NCI-H526 (cell line): ENCODE measurements at places on chromosomes 7 and 10.

GRCh38 chr10:43160921-43161255, 22.6 kb downstream of the CSGALNACT2 start:
- DNase-seq = no peak

DNA sequence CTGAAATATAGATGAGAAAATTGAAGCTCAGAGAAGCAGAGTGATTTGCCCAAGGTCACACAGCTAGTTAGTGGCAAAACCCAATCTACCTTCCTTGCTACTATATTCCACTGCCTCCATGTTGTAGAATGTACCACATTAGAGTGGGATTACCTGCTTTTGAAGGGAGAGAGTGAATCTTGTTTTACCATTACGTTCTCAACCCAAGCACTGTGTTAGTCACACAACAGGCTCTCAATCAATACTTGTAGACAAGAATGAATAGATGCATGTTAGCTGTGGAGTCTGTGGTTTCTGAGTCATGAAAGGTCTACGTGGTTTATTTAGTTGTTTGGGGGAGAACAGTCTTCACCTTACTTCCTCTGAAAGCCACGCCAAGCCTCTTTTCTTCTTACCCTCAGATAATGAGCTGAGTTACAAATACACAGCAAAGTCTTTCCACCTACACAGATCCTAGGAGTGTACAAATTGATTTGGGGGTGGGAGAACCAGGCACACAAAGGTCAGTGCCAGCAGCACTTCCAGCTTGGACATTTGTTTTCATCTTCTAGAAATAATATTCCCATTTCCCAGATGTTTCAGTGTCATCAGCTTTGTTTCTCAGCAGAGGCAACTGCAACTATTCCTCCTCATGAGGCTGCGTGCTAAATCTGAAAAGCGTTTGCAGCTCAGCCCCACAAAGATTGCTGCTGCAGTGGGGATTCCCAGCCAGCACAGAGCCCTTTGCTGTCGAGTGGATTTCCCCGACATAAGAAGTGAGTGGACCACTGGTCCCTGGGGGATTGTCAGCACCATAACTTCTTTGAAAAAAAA, 71.5 kb upstream of the ADO start:
- DNase-seq = no peak

DNA sequence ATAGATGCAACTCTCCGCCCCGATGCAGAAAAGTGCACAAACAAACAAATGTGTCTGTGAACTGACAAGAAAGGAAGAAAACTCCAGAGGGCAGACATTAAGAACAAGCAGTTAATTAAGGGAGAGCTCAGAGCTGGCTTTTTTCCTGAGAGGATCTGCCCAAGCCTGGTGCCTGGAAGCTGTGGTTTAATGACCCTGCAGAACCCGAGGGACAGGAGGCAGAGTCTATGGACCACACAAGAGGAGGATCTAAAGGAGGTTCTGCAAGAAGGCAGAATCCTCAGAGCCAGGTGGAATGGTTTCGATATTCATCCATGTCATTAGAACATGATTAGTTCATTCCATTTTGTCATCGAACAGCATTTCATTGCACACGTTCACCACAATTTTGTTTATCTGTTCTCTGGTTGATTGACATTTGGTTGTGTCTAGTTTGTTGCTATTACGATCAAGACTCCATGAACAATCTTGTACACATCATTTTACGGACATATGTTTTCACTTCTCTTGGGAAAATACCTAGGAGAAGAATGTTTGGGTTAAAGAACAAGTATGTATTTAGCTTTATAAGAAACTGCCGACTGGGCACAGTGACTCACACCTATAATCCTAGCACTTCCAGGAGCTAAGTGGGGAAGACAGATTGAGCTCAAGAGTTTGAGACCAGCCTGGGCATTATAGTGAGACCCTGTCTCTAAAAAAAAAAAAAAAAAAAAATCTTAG, 560.2 kb downstream of the CALN1 start:
- DNase-seq = no peak

DNA sequence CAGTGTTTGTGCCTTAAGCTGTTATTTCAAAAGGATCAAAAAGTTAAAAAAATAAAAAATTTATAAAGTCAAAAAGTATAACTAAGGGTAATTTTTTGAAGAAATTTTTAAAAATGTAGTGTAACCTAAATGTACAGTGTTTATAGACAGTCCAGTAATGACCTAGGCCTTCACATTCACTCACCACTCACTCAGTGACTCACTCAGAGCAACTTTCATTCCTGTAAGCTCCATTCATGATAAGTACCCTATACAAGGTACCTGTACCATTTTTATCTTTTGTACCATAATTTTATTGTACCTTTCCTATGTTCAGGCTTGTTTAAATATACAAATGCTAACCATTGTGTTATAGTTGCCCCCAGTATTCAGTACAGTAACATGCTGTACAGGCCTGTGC, 21.5 kb downstream of the DNAJC9 start:
- DNase-seq = no peak

DNA sequence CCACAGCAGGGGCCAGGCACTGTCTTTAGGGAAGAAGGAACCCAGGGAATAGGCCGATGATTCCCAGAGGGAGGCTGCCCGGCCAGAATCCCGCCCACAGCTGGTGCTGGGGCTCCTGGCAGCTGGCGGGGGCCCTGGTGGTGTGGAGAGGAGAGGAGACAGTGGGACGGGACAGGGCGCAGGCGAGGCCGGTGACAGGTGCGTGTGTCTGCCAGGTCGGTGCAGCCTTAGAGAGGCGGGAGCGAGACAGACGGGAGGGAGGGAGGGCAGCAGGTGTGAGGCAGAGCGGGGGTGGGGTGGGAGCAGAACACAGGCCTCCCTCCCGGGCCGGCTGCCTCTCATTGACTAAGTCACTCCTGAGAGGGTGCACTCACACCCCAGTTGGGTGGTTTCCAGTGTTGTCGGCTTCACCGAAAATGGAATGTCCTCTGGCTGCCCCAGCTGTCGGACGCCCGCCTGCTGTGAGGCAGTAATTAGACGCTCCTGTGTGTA, 55.2 kb downstream of the ELFN1 start:
- DNase-seq = peak; percentile 76

GRCh38 chr7:133763076-133763640, 364.0 kb upstream of the LRGUK start:
- DNase-seq = no peak

DNA sequence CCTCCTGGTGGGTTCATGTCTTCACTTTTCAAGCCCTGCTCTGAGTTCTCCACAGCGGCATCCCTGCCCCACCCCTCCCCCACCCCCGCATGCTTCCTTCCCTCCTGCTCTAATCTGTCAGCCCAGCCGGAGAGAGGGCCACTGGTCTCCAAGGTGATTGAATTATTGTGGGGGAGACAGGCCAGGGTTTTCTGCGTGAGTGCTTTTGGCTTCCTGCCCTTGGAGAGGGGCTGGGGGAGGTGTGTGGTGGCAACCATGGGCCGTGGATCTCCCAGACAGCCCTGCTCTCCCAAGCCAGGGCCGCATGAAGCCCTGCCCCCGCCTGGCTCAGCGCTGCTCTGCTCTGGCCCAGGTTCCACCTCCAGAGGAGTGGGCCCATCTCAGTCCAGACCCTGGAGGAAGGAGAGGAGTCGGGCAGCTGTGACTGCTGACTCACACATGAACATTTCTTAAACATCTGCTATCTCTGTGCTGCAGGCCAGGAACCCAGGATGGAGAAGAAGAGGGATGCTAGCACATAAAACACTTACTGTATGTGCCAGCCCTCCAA, 109.9 kb downstream of the ZMIZ1 start:
- no peak for DNase-seq

DNA sequence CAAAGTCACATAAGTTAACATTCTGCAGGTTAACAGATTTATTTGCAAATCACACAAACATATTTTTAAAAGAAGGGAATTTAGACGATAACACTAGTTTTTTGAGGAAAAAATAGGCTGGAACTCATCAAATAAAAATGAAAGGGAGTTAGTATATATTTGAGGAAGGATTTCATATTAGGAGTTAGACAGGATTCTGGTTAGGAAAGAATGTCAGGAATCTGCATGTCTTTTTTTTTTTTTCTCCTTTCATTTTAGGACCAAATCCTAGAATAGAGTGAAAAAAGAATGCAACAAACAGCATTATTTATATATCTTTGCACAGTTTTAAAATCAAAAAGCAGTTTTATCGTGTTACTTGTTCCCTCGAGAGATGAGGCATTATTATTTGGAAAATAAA, 8.9 kb upstream of the TRDMT1 start:
- no peak for DNase-seq

DNA sequence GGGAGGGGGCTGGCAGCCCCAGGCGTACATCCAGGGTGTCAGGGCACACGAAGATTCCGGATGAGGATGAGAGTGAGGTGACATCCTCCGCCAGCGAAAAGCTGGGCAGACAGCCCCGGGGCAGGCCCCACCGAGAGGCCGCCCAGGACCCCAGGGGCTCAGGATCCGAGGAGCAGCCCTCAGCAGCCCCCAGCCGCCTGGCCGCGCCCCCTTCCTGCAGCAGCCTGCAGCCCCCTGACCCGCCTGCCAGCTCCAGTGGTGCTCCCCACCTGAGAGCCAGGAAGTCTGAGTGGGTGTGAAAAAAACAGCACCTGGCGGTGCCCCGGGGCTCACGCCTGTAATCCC, 3.2 kb downstream of the GJD4 start:
- no peak for DNase-seq

DNA sequence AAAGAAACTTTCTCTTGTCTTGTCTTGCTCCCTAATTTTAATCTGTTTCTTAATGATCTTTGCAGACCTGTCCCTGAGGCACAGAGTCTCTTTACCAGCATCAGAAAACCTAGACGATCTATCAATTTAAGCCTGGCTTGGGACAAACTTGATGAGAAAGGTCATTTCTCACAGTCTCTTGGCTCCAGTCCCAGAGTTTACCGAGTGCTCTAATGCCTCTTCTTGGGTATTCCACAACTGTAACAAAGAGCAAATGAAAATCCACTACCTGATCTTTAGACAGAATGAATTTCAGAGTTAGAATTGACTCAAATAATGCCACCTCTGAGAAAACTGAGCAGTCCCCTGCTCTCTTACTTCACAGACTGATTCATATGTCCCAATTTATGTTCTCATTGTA, 106.4 kb upstream of the DNAJB12 start:
- no peak for DNase-seq

DNA sequence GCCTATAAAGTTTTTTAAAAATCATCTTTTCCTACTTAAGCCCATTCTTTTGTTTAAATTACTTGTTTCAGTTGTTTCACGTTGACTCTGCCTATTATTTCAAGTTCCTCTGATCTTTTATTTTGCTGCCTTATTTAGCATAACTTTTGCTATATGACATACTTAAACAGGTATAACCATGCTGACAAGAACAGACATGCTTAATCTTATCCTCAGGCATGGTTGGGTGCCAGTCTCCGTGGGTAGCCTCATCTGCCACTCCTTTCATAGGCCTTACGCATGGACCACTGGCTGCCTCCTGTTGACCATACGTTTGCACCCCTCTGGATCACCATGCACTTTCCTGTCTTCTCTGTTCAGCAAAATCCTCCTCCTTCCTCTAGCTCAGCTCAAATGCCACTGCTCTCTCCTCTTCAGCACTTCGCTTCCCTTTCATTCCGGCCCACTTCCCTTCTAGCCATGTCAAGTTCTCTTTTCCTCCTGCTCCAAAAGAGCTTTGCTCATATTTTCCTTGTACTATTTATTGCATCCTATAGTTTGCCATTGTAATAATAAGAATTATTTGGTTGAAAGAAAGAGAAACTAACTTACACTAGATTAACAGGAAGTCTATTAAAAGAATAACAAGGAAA, 10.0 kb upstream of the TSPAN33 start:
- DNase-seq = no peak

DNA sequence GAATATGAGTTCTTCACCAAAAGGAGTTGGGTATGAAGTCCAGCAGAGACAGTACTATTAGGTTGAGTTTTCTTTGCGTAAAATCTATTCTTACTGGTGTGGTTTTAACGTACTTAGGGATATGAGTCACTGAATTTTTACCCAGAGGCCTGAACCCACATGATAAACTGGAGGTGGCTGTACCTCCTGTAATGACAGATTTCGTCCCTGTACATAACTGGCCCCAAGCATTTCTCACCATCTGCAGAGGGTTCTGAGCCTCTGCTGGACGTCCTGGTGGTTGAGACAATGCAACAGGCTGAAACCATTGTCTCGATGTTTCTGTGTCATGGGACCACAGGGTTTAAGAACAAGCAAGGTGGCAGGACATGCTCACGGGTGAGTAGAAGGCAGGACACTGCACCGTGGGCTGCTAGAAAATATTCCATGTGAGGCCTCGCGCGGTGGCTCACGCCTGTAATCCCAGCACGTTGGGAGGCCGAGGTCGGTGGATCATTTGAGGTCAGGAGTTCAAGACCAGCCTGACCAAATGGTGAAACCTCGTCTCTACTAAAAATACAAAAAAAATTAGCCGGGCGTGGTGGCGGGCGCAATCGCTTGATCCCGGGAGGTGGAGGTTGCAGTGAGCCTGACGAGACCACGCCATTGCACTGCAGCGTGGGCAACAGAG, 233.9 kb downstream of the DNAJB6 start:
- DNase-seq = no peak

- DNase-seq = no peak
Measured at GRCh38 chr10:132400041-132400546, 3.1 kb downstream of the PWWP2B start.

- DNase-seq = no peak
Measured at GRCh38 chr10:12564173-12564572, 214.8 kb downstream of the CAMK1D start.

- peak; percentile 42 for DNase-seq
Measured at GRCh38 chr10:1738950-1739349, 1.6 kb upstream of the ADARB2 start.

- DNase-seq = no peak
Measured at GRCh38 chr10:88705958-88706357, at the start of gene LIPK. TSS of gene LIPK (plus strand) at chr10:88706249. CDS start at chr10:88724544, 18,295 bp downstream.

- DNase-seq = no peak
Measured at GRCh38 chr10:5595994-5596471, 70.4 kb downstream of the ASB13 start.

- DNase-seq = no peak
Measured at GRCh38 chr7:43482679-43483252, 100.1 kb upstream of the STK17A start.

- DNase-seq = no peak
Measured at GRCh38 chr7:150788474-150789269, 11.5 kb downstream of the TMEM176B start.

GRCh38 chr10:36542493-36542892, 582.9 kb upstream of the ANKRD30A start:
- DNase-seq = no peak

GRCh38 chr7:44220046-44220357, 19.2 kb downstream of the YKT6 start:
- no peak for DNase-seq

DNA sequence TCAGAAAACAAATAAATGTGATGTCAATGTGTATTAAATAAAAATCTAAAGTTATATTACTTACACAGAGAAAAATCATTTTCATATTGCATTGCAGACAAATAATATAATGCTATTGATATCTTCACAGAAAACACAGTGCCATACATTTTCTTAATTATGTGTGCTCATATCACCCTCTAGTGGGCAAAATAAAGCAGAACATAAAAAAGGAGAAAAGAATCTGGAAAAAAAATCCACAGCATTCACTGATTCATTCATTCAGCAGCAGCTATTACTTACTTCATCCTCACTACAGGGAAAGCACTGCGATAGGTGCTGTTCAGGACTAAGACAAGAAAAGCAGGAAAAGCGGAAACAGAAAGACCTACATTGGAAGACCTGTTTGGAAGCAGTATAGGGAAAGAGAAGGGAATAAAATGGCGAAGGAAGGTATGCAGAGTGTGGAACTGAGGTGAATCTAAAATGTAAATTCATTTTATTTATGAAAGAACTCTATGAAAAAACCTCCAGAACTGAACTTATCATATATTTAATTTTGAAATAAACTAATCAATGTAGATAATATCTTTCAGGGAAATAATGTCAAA, 73.2 kb downstream of the POT1 start:
- DNase-seq = peak; percentile 64
